Stimulated activated CD4-positive, alpha-beta T cell treated with anti-CD3 and anti-CD28 coated beads, Interleukin-4, amount 100 ng/mL, for 48 hours (primary cell): ENCODE measurements at places on chromosomes 12 and 14.
A peak's percentile ranks its signal among the peaks of the same experiment; 100 is the strongest.

- peak; percentile 46 for DNase-seq
These were observed 91.4 kb downstream of the SETD3 start for GRCh38 chr14:99389174-99389826.

GRCh38 chr12:53585448-53586125, 40.6 kb downstream of the ATF7 start:
- no peak for DNase-seq

DNA sequence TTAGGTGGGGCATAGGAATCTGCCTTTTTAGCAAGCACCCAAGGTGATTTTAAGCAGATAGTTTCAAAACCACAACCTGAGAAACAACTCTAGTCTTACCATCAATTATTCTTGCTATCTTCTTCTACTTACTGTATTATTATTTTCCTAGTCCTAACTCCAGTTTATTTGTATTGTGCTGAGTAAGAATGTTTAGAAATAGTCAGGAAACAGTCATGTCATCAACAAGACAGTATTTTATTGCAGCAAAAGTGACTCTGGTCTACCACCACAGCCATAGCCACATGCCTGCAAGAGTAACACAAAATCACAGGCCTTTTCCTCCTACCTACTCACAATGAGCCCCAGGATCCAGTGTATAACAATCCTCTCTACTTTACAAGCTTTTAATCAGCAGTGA, 46.3 kb upstream of the FLRT2 start:
- no peak for DNase-seq

GRCh38 chr14:24054646-24055045, 2.8 kb downstream of the CARMIL3 start:
- no peak for DNase-seq

- no peak for DNase-seq
These were observed 157.1 kb upstream of the GARIN2 start for GRCh38 chr14:67031920-67032774.

DNA sequence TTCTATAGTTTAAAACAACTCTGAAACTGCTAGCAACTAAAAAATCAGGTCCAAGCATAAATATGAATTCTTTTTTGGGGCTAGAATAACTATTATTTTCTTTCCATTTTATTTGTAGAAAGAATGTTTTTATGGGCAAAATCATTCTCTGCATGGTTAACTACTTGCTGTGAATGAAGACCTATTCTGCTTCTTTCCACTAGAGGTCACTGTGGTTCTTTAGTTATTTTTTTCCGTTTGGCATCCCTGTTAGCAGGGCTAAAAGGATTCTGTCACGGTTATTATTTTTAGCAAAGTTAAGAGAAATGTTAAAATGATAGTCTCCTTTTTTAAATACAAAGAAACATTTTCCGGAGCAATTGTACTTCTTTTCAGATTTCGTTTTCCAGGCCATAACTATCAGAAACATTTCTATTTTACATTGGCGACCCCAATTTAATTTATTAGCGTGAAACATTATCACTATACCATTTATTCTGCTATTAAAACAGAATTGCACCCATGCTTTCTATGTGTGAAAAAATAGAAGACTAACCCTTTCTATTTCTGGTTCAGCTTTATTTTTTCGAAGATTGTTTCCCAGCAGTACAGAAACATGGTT, 404.8 kb downstream of the ATP23 start:
- no peak for DNase-seq

- DNase-seq = no peak
These were observed 108.5 kb downstream of the ZFC3H1 start for GRCh38 chr12:71555191-71555590.

DNA sequence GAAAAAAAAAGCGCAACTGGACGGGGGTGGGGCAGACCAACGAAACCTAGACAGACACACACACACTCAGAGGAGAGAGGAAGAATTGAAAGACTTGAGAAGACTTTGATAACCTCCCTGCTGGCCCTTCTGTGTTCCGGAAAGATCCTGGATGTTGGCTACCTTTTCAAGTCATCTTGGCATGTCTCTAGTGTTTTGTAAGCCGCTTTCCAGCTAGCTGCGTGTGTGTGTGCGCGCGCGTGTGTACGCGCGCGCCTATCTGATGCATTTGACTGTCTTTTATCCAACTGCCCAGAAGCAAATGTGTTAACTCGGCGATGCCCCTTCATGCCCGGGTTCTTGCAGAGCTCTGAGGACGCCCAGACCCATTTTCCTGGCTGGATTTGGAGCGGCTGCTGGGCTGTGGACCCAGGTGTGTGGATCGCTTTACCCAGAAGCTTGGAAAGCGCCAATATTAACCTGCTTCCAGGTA, 664 bp downstream of the LRFN5 start:
- no peak for DNase-seq

DNA sequence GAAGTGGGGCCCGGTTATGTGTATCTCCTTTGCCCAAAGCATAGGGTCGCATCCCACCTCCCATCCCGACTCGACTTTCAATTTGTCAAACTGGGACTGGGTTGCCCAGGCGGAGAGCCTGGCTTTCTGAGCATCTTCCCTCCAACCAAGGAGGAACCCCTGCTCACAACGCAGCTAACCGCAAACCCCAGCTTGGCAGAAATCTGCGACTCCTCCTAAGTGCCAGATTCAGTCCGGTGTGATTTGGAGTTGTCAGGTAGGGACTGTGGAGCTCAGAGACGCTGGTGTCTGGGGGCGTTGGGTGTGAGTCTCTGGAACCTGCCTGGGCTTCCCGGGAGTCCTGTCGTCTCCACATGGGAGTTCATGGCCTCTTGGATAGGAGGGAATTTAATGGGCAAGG, 1126.7 kb downstream of the AACS start:
- DNase-seq = no peak

DNA sequence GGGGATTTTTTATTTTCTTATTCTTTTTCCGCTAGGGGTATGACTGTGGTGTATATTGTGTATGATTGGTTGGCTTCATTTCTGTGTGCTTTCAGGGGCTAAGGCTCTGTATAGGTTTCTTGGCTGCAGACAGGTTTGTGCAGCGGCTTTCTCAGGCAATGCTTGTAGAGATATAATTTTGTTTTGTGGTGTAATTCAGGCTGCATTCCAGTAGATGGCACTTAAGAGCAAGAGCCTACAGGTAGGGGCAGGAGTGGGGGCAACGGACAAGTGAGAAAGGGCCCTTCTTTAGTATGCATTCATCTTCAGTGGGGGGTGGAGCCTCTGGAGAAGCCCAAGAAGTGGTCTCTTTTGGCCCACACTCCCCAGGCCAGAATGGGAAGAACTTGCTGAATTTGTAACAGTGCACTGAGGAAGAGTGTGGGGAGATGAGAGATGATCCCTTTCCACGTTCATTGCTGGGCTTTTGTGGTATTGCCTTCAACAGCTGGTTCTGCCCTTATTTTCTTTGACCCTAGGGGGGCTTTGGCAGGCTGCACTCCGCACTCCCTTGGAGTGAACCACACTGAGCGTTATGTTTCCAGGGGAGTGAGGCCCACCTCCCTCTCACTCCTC, 78.6 kb downstream of the IFNG-AS1 start:
- DNase-seq = no peak

DNA sequence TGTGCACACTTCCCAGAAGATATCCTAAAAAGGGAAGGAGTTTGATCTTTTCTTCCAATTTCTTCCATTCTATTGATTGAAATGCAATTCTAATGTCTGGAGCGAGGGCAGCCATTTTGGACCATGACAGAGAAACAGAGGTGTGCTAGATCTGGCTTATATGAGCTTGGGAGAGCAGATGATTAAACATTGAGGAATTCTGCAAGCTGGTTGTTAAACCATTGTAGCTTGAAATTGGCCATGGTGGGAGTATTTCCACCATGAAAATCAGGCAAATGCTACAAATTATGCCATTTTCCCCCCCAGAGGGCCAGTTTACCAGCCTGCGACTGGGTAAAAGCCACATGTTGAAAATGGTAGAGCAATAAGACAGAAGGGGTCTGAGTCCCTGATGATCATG, 155.0 kb downstream of the PAWR start:
- DNase-seq = no peak
